ENCODE measurements at places on chromosomes 6 and 20.

DNA sequence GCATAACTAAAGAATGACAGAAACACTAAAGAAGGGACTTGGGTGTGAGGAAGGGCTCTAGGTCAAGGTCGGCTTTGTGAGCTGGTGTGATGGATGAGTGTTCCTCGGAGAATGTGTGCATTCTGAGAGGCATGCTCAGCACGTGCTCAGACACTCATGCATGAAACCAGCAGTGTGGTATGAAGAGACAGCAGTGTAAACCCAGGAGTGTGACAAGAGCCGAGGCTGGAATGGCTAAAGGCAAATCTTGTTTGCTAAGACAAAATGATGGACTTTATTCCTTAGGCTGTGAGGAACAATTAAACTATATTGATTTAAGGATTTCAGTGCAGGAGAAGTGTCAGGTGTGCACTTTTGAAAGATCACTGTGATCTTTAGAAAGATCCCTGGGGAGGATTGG, 107.4 kb upstream of the MAP7 start:
- no peak for DNase-seq

- DNase-seq: no peak
Measured at GRCh38 chr6:103895136-103895535, 964.6 kb downstream of the HACE1 start.

GRCh38 chr6:121594053-121594452, 158.6 kb downstream of the GJA1 start:
- no peak for DNase-seq

GRCh38 chr20:21529863-21530262, 16.0 kb upstream of the NKX2-2 start:
- DNase-seq: peak; percentile 9

- no peak for DNase-seq
Measured at GRCh38 chr6:82988930-82989351, 76.7 kb downstream of the UBE3D start.

GRCh38 chr6:15620611-15621010, 42.2 kb downstream of the DTNBP1 start:
- DNase-seq: no peak

GRCh38 chr20:33667676-33668465, 1.1 kb downstream of the ACTL10 start:
- DNase-seq: peak; percentile 74

DNA sequence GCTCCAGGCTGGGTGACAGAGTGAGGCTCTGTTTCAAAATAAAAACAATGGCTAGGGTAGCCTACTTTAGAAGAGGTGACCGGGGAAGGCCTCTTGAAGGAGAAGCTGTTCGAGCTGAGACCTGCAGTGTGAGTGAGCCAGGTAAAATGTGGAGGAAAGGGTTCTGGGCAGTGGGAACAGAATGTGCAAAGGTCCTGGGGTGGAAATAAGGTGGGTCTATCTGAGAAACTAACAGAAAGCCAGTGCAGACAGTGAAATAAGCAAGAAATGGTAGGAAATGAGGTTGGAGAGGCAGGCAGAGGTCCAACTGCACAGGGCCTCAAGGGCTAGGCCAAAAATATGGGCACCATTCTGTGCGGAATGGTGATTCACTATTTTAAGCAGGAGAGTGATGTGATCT, 53.4 kb downstream of the BPIFB1 start:
- DNase-seq: no peak

DNA sequence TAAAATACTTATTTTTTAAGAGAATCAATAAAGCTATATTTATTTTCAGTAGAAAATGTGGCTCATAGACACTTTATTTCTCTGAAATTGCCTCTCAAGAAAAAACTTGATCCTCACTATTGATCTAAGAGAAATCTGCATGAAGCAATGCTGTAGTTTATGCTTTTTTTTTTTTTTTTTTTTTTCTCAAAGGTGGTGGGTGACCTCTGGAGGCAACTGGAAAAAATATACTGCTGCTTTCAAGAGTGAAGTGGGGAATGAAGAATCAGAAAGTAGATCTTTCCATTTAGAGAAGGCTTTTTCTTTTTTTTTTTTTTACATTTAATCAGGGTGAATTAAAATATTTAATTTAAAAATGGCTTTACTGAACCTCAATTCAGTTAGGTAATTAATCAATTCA, 169.3 kb downstream of the SLC16A10 start:
- DNase-seq: no peak

DNA sequence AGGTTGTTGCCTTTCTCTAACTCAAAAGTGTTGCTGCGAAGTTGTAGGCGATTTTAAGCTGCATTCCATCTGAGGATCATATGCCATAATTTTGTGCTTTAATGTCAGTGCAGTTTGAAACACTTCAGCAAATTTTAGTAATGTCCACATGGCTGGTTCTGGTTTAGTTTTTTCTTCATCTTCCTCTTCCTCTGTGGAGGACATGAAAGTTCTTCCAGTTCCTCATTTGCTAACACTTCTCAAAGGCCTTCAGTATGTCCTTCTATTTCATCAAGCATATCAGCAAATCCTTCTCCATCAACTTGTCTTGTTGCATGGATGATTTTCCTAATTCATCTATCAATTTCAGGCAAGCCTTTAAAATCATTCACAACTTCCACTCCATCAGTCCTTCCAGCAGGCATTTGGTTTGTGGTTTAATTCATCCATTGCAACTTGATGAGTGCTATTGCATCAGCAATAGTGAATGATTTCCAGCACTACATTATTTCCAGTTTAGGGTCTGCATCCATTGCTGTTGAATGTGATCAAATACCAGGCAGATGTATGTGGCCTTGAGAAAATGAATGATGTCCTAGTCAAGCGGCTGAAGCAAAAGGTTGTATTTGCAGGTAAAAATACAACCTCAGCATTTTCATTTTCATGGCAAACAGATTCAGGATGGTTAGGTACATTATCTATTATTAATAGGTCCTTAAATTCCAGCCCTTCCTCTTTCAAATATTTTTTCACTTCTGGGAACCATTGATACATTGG, 20.2 kb downstream of the SHLD1 start:
- no peak for DNase-seq

- DNase-seq: no peak
Measured at GRCh38 chr6:162700966-162701365, 26.6 kb downstream of the PRKN start.

DNA sequence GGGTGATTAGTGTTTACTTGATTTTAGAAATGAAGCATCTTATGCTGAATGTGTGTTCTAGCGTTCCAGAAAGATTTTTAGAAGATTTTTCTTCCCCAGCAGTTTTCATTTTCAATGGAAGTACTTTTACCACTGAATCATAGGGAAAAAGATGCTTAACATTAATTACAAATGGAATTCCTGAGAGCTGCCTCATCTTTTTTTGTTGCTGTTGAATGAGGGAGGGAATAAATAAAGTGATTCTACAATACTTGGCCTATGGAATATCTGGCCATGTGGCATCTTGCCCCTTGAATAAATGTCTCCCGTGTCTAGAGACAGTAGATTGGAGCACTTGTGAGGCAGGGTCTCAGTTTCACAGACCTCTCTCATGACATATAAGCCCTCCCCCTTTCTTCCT, 44.1 kb upstream of the SLC22A1 start:
- no peak for DNase-seq

DNA sequence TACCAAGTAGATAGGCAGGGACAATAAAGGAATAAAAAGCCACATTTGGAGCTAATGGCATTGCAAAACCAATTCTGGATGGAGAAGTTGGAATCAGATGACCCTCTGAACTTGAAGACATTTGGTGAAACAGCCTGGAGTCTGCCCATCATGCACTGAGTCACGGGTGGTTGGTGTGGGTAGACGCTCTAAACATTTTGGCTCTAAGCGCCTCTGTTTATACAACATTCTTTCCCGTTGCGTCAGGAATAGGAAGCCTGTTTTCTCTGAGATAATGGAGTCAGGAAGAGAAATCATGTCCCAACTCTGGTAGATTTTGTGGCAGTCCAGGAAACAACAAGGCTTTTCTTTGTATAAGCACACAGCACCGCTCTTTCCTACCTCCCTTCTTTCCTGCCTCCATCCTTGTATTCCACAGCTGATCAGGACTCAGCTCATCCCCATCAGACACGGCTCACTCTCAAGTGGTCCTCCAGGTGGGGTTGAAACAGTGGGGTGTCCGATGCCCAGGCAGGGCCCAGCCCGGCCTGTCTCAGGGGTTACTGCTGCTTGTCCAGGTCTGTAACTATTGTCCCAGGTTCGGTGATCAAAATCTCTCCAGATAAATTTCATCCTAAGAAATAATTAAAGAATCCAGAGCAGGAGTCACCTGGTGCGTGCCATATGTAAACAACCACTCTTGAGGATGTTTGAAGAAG, 12.1 kb upstream of the RAMACL start:
- DNase-seq: no peak

DNA sequence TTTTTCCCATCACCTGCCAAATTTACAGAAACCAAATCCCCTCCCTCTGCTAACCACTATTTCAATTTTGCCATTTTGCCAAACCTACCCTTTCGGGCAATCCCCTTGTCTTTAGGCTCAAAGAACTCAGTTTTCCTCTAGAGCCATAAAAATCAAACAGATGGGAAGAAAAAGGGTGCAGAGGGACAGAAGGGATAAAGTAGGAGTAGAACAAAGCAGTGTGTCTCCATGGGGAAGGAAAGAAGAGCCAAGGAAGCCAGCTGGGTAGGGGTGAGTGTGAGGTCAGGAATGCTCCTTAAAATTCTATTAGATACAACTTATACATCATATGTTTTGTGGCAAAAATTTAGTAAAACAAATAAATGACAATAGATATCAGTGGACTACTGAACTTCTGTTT, 316.5 kb downstream of the BTBD9 start:
- DNase-seq: peak; percentile 20

DNA sequence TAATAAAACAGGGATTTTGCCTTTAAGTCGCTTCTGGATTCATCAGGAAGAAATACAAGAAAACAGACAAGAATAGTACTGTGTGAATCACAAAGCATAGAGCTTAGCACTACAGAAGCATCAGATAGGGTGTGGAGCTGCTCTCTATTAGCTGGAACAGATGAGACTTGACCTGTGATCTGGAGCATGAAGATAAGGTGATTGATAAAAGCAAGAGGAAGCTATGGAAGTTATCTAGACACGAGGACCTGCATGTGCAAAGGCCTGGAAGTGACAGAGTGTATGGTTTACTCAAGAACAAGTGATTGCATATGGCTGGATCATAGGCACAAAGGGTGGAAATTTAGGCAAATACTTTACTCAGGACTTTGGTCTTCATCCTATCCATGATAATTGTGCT, 112.9 kb upstream of the MLIP start:
- DNase-seq: no peak

- no peak for DNase-seq
Measured at GRCh38 chr6:152595499-152595898, 41.7 kb downstream of the SYNE1 start.

DNA sequence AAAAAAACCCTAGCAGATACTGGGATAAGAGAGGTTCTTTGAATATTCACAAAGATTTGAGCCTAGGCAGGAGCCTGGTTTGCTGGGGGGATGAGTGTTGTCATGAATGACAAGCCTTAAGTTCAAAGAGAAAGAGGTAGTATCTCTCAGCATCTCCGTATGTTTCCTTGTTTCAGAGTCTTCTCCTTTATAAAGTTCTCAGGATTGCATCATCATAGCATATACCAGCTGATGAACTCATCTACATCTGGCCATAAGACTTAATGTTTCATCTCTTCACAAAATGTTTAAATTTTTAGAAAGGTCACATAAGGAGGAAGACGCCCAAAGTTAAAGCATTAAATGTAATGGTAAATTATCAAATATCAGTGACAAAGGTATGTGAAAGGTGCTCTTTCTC, 17.1 kb downstream of the DEFB114 start:
- DNase-seq: no peak

Measured in hippocampal formation (tissue), 2 donors.